Vagina (tissue), 2 donors: ENCODE measurements at places on chromosomes 3 and 15. TPM values are rescaled to one million over a fixed set of nuclear protein-coding genes. Genes with fewer than 3 reads are reported as not detected.

DNA sequence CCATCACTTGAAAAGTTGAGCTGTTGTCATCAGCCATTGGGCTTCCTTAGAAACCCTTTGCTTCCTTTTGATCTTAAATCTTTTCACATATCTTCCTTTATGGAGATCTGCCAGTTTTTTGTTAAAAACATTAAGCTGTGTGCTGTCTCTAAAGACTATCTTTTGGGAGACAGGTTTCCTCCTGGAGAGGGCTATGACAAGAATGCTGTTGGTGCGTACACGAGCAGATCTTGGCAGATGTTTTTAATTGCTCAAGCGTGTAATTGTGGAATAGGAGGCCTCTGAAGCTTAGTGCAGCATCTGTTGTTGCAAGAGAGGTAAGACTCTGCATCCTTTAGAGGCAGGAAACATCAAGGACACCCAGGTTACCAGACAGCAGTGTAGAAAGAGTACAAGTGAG lies 56.8 kb downstream of the PHLDB2 start:
- H3K27ac ChIP-seq: no peak overlapping the region
- H3K4me3 ChIP-seq: no peak overlapping the region
- H3K4me1 ChIP-seq: peaks cover 29% of the 10 kb centered on the region

SLC22A14 gene
- total RNA-seq: 0.49 TPM

DNA sequence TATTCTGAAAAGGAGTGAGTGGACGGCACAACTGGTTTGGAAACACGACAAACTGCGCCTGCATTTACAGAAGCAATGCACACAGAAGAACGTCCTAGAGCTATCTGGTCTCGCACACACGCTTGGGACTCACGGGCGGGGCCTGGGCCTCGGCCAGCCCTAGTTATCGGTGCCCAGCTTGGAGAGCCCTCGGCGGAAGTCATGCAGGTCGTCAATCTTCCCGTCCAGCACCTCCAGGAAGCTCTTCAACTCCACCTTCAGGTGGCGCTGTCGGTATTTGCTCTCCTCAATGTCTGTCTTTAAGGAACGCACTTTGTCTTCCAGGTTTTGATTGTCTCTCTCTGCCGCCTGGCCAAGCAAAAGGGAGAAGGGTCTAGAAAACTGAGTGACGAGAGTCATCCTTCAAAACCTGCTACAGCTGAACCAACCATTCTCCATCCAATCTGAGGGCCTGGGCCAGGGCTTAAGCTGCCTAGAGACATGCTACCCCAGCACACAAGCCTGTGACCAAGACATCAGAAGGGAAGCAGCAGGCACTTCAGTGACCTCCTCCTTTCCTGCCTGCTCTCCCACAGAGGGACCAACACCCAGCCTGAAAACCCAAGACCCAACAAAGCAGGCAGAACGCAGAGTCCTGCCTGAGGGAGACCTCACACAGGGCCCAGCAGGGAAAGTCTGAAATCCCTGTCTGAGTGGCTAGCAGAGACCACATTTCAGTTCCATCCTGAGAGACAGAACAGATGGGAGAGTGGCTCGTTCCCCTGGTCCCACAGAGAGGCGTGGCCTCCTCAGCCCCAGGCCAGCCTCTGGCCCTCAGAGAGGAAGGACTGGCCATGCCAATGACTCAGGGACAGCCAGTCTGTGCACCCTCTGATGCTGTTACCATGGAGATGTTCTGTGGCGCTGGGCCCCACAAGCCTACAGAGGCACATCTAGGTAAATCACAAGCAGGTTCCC lies 40.4 kb downstream of the WHAMM start:
- H3K36me3 ChIP-seq: no peaks in the 10 kb centered on the region
- H3K27me3 ChIP-seq: no peaks in the 10 kb centered on the region
- no peak overlapping the region for H3K4me3 ChIP-seq
- no peak for DNase-seq

NLGN1 gene
- total RNA-seq: 4.7 TPM

TM4SF4 gene
- not detected for total RNA-seq

SLC25A36 gene
- total RNA-seq: 56.0 TPM

DNA sequence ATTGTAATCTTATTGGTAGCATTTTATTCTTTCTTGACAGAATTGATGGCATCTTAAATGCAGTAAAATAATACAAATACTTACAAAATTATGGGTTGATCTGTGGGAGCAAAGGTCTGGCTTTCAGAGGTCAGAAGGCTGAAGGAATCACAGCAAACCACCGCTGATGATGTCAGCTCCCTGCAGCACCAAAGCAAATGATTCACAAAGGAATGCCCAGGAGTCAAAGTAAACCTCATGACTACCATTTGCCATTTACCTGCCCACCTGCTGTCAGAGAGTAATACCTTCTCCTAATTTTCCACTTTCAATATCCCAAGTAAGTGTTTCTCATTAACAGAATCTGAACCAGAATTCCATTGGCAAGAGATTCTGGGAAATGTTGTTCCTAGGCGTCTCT lies 46.1 kb downstream of the CPA3 start:
- no peaks in the 10 kb centered on the region for H3K4me1 ChIP-seq
- H3K36me3 ChIP-seq: no peaks in the 10 kb centered on the region
- H3K27ac ChIP-seq: no peak overlapping the region
- H3K27me3 ChIP-seq: no peaks in the 10 kb centered on the region
- no peak for DNase-seq
- H3K4me3 ChIP-seq: no peak overlapping the region

DNA sequence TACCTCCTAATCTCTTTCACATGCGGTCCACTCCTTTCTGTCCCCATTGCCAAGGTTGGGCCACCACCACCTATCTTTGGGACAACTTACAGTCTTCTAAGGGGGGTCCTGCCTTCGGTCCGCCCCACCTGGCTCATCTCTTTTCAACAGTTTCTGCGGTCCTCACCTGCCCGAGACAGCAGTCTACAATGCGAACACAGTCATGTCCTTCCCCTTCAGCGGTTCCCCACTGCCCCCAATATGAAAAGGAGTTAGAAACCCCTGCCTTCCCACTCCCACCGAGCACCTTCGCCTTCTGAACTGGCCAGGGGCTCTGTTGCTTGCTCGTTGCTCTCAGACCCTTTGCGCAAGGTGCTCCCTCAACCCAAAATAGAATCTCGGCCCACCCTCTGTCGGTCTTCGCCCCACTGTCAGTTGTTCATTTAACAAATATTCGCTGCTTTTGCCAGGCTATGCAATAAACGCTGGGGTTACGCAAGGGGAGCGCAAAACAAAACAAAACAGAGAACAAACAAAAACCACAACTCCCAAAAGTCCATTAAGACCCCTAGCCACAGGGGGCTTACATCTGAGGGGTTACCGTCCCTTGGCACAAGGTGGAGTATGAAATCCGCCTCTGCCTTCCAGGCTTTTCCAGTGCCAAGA lies 611 bp upstream of the FANCI start:
- H3K27ac ChIP-seq: peak overlapping the region; percentile 67
- peaks cover 18% of the 10 kb centered on the region for H3K4me1 ChIP-seq
- H3K27me3 ChIP-seq: no peaks in the 10 kb centered on the region
- no peak for DNase-seq

APOD gene
- 549 TPM for total RNA-seq

GRCh38 chr3:136149667-136150066 lies 46.5 kb downstream of the MSL2 start:
- peaks cover 20% of the 10 kb centered on the region for H3K36me3 ChIP-seq
- no peak for DNase-seq
- no peak overlapping the region for H3K4me3 ChIP-seq
- H3K4me1 ChIP-seq: peaks cover 67% of the 10 kb centered on the region
- H3K27ac ChIP-seq: no peak overlapping the region
- no peaks in the 10 kb centered on the region for H3K27me3 ChIP-seq

FGD5 gene
- 16.2 TPM for total RNA-seq
